ENCODE measurements at places on chromosomes 3 and 15. TPM values are rescaled to one million over a fixed set of nuclear protein-coding genes. Genes with fewer than 3 reads are reported as not detected.

Gene CAMK2N2
- polyA plus RNA-seq: 0.03 TPM

Gene NPHP3
- polyA plus RNA-seq: 15.2 TPM

Gene P3H2
- polyA plus RNA-seq: 30.8 TPM

Gene PRSS50
- polyA plus RNA-seq: 0.16 TPM

Gene CA12
- 3.1 TPM for polyA plus RNA-seq

Gene CFAP91
- 3.4 TPM for polyA plus RNA-seq

Gene NAALADL2
- polyA plus RNA-seq: 0.49 TPM

Gene ACTC1
- polyA plus RNA-seq: 0.26 TPM

Gene MAP6D1
- polyA plus RNA-seq: 1.8 TPM

Measured in lung (tissue), 17 donors.